Activated T-cell treated with anti-CD3 and anti-CD28 coated beads, Interleukin-2, amount 50 U/mL, for 48 hours (primary cell): ENCODE measurements at places on chromosomes 7 and 10.

DNA sequence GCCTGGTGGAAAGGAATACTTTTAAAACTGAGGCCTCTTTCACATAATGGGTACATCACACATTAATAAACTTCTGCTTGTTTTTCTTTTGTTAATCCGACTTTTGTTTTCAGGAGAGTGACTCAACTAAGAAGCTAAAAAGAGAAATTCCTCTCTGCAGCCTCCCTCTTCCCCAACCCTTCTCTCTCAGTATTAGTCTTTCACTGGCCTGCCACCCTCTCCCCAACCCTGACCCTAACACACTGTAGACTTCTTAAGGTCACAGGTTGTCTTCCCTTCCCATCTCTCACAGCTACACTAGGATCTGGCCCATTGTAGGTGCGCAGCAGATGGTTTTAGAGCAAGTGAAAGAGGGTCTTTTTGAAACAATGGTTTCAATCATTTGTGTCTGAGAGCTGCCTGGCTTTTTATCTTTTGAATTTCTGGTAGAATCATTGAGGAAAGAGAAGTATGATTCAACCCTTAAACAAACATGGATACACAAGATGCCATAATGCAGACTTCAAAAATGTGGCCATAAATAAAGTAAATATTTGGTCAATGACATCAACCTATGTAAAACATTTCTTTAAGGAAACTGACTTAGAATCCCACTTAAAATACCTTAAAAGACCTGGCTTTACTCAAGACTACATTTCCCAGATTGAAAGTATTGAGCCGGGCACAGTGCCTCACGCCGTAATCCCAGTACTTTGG is 17.9 kb upstream of the FFAR4 start:
- no peak for DNase-seq

DNA sequence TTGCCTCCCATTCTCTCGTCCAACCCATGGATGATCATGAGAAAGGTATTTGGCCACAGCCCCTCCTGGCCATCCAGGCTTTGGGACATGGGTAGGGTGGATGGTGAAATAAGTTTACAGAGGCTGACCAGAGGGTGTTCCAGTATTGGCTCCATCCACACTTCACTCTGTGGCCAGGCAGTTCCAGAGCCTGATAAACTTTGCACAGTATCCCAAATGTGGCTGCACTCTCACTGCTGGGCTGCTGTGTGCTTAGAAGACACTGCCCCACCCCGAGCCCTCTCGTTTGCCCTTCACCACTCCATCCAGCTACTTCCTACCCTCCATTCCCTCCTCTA is 72.0 kb upstream of the ZMIZ1 start:
- DNase-seq = no peak

DNA sequence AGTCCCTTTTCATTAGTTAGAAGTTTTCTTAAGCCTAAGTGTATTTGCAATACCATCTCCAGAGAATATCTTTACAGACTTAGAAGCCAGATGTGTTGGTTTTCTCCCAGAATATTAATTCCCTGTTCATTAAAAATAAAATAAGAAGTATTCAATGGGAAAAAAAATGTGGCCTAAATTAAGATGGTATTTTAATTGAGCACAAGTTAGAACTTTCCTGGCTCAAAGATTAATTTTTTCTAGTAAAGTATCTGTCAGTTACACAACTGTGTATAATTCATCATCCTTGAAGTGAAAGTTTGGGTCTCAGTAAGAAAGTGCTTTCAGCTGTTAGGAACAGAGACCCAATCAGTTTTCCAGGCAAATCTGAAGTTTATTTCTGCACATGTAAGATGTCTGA is 1179.5 kb upstream of the C7orf33 start:
- no peak for DNase-seq

GRCh38 chr10:60234551-60234950 is 155.1 kb downstream of the ANK3 start:
- DNase-seq = no peak

- no peak for DNase-seq
Measured at GRCh38 chr7:141265668-141266067, 191.8 kb downstream of the TMEM178B start.

- DNase-seq = no peak
Measured at GRCh38 chr7:133355325-133355708, 102.4 kb downstream of the EXOC4 start.

- DNase-seq = no peak
Measured at GRCh38 chr7:95716357-95717122, 55.8 kb upstream of the DYNC1I1 start.

DNA sequence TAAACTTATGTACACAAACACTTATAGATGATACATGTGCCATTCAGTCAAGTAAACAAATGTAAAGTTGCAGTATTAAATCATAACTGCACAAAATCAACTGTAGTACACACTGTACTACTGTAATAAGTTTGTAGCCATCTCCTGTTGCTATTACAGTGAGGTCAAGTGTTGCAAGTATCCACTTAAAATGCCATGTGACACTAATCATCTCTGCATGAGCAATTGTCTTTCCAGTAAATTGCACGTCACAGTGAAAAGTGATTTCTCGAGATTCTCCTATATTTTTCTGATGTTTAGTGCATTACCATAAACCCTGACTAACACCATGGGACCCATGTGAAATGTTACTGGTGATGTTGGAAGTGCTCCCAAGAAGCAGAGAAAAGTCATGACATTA is 293.3 kb upstream of the SP4 start:
- no peak for DNase-seq

DNA sequence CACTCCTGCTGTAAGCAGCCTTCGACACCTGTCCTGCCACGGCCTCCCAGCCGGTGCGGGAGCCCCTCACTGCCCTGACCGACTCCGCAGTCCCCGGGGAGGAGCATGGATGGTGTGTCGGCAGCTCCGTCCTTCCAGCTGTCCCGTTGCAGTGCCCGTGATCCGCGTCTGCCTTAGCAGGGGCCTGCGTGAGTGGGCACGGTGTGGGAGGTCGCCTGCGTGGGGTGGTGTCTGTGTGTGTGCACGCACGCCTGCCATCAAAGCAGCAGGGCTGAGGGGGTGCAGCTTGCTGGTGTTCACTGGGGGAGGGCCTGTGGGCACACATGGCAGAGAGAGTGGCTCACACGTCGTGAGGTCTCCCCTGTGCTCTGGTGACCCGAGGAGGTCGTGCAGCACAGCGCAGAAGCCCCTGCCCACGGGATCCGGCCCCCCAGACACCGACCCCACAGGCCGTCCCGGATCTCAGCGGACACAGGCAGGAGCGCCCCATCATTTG is 10.3 kb downstream of the MAFK start:
- DNase-seq = no peak

- no peak for DNase-seq
Measured at GRCh38 chr10:15609246-15609645, 110.5 kb downstream of the ITGA8 start.

DNA sequence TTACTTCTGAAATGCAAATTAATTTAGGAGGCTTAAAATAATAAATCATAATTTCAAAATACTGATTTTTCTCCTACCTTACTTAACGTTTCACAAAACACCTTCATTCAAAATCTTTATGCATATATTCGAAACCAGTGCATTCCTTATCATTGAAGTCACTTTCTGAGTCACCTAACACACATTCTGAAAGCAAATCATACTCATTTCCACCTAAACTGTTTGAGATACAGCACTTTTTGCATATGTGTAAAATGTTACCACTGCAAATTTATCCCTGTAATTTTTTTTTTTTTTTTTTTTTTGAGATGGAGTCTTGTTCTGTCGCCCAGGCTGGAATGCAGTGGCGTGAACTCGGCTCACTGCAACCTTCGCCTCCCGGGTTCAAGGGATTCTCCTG is 15.7 kb downstream of the PPP3CB start:
- no peak for DNase-seq

- no peak for DNase-seq
Measured at GRCh38 chr7:156139112-156139511, 326.8 kb upstream of the SHH start.

- no peak for DNase-seq
Measured at GRCh38 chr10:79463578-79464496, 18.4 kb upstream of the ZCCHC24 start.

- peak; percentile 66 for DNase-seq
Measured at GRCh38 chr7:150668472-150668911, 17.0 kb upstream of the GIMAP2 start.

- no peak for DNase-seq
Measured at GRCh38 chr10:71251319-71251718, 38.9 kb downstream of the UNC5B start.

DNA sequence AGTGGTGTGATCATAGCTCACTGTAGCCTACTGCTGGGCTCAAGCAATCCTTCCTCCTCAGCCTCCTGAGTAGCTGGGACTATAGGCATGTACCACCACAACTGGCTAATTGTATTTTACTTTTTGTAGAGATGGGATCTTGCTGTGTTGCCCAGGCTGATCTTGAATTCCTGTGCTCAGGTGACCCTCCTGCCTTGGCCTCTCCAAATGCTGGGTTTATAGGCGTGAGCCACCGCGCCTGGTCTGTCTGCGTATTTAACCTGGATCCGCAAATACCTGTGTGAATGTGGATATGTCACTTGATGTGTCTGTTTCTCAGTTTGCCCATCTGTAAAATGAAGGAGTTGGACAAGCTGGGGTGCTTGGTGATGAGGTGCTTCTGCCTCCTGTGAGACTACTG is 123.9 kb downstream of the BAMBI start:
- DNase-seq = no peak

DNA sequence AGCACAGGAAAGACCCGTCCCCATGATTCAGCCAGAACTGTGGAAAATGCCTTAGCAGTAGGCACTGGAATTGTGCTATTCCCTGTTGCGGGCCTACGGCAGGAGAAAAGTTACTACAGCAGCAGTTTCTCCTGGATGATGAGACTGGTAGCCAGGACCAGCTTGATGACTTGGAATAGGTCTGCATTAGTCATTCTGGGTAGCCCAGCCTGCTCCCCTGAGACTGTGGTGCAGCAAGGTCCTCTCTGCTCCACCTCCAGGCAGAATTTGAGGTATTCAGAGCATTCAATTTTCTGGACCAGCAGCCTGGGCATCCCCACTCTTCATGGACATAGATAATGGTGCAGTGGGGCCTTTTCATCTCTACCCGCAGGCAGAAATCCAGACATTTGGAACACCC is 490.0 kb downstream of the SH2D4B start:
- DNase-seq = no peak

DNA sequence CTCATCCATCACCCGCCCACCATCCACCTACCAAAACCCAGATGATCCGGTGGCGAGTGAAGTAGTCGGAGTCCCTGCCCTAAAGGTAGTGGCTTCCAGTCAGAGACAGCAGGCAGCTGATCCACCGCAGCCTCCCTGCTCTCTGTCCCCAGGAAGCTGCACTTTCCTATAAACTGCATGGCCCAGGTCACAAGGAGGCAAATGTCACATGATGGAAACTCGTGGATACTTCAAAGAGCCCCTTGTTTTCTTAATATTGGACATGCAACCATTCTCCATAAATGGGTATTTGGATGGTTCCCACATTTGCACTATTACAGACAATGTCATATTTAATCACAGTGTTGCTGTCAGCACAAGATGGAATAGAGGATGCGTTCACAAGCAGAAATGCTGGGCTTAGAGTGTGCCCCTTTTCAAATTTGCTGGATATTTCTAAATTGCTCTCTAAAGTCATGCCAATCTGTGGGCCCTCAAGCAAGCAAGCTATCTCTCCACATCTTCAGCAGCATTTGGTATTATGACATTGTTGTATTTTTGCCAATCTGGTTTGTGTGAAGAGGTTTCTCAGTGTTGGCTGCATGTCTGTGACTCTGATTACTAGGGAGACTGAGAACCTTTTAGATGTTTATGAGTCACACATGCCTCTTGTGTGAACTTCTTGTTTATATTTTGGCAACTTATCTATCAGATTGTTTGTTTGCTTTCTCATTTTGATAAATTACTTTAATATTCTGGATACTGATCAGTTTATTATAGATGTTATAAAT is 822.0 kb downstream of the TNS3 start:
- no peak for DNase-seq

DNA sequence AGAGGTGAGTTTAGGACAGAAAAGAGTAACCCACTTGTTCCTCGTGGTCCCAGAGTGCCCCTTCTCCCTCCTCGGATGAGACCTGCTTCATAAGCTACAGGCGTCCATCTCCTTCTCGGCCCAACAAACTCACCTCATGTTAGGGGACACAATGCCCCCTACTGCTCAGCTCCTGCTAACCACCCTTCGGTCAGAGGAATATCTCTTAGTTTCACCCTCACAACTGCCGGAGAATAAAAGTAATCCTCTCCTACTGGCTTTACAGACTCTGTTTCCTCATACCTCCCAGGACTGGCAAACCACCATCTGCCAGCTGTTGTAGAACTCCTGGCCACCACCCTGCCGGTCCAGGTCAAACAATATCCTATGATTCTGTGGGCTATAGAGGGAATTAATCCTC is 3.2 kb downstream of the AKR1B15 start:
- no peak for DNase-seq

- DNase-seq = no peak
Measured at GRCh38 chr7:157403646-157404401, 67.0 kb downstream of the DNAJB6 start.

DNA sequence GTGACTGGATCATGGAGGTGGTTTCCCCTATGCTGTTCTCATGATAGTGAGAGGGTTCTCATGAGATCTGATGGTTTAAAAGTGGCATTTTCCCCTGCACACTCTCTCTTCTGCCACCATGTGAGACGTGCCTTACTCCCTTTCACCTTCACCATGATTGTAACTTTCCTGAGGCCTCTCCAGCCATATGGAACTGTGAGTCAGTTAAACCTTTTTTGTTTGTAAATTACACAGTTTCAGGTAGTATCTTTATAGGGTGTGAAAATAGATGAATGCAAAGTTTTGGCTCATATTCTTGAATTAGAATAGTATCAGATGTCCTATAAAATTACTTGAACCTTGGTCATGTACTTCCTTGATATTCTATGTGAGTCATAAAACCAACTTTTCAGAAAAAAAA is 252.1 kb upstream of the TMEM229A start:
- no peak for DNase-seq

DNA sequence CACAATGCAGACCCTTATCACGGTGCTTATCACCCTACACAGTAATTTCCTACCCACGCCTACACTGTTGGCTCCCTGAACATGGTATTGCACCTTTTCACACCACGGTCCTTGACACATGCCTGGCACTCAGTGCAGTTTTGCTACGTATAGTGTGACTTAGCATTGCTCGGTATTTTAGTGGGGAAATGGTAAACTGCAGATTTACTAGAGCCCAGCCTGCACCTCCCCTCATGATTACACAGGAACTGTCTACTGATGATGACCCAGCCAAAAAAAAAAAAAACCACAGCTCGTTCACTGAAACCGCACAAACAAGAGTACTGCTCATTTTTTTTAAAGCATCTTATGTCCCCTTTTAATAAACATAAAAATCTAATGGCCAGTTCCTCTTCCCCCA is 124.2 kb upstream of the ZNF746 start:
- peak; percentile 63 for DNase-seq

DNA sequence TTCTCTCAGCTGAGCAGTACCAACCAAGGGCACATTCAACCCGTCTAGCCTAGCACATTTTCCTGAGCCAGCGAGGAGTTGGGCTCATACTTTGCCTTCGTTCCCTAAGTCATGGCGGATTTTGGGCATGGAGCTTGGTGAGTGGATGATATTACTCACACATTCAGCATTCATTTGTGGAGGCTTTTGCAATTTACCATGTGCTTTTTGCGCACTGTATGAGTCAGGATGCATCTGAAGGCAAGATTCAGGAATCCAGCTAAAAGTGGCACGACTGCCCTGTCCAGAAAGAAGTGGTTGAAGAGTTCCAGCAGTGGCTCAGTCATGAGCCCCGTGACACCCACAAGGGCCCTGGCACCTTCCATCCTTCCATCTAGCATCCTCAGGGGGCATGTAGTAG is 24.2 kb upstream of the MGMT start:
- DNase-seq = no peak

GRCh38 chr7:95594185-95594584 is 2.1 kb downstream of the PDK4 start:
- DNase-seq = no peak
